GOT3 (cell line): ENCODE measurements at places on chromosomes 7 and 10.

DNA sequence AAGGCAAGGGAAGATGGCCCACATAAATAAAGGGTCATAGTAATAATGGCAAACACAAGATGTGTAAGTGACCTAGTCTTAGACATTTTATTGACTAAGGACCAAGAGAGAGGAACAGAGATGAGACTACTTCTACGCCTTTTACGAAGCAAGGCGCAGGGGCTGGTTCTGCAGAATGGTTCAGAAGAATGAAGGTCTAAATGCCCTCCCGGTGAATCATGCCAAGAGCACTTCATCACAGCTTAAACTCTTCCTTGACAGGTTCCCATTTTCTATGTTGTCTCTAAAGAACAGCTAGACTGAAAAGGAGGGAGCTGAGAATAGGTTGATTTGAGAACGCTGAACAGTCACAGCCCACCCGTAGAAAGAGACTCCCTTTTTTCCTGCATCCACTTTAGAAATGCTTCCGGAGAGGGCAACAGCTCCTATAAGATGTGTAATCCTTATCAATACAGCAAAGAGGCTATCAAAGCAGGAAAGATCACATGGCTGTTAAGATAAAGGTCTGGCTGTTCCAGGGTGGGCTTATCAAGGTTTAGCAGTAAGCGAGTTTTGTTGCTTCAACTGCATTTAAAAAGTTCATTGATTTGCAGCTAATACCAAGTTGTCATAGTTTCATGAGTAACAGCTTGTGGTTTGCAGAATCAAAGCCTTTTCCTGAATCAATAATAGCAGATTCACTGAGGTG is 93.4 kb upstream of the AUTS2 start:
- DNase-seq = no peak

DNA sequence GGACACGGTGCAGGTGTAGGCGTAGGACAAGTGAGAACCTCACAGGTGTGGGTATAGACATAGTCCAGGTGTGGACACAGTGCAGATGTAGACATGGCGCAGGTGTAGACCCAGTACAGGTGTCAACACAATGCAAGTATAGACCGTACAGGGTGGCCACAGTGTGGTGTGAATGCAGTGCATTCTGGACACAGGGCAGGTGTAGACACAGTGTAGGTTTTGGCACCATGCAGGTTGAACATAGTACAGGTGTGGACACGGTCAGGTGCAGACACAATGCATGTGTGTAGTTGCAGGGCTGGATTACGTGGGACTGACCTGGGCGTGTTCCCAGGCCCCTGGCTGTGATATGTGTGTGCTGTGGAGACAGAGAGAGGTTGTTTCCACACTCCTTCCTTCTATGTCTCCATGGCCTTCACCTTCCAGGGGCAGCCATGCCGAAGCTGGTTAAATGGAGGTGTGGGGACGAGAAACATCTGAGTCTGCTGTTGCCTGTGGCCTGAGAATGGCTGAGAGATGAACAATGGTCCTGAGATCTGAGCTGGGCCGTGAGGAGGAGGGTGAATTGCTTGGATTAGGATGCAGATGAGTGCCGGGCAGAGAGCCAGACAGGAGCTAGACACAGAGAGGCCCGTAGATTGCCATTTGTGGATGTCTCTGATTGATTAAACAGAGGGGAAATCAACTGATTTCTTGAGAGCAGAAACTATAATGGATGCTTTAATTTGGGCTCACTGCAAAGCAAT is 343.9 kb upstream of the SHH start:
- no peak for DNase-seq

GRCh38 chr10:48234295-48234694 is 40.2 kb downstream of the FRMPD2 start:
- no peak for DNase-seq

- no peak for DNase-seq
Measured at GRCh38 chr10:86964061-86964846, 4.0 kb upstream of the ADIRF start.

DNA sequence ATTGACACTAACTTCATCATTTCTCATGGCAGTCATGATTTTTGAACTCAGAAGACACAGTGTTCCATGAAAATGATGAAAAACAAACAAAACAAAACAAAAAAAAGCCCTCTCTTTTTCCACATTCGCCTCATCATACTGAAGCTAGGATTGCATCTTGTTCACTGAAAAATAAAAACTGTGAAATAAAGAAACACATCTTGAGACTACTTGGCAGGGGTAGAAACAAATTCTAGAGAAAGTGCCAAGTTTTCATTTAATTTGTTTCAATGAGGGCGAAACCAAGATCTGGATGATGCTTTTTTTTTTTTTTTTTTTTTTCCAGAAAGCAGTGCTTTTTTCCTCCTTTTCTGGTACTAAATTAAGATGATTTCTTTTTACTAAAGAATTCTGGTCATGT is 350.4 kb upstream of the ETV1 start:
- DNase-seq = no peak

DNA sequence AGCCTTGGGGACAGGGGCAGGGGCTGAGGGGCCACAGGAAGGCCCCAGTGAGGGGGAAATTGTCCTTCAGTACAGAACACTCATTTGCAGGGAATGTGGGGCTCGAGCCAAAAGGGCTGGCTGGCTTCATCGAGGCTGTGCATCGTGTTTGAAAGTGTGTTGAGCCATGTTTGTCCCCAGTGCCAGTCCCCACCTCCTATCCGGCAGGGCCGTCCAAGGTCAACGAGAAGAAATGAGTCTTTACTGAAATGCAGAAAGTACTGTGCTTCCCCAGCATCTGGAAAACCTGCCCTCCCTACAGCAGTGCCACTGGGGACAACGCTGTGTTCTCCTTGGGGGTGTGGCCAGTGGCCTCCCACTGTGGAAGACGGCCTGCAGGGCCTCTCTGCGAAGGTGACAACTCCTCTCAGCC is 214.1 kb downstream of the KLF6 start:
- no peak for DNase-seq

- DNase-seq = no peak
Measured at GRCh38 chr7:95264363-95264891, 59.9 kb downstream of the PON1 start.

GRCh38 chr7:39702133-39702532 is 78.8 kb downstream of the RALA start:
- no peak for DNase-seq

DNA sequence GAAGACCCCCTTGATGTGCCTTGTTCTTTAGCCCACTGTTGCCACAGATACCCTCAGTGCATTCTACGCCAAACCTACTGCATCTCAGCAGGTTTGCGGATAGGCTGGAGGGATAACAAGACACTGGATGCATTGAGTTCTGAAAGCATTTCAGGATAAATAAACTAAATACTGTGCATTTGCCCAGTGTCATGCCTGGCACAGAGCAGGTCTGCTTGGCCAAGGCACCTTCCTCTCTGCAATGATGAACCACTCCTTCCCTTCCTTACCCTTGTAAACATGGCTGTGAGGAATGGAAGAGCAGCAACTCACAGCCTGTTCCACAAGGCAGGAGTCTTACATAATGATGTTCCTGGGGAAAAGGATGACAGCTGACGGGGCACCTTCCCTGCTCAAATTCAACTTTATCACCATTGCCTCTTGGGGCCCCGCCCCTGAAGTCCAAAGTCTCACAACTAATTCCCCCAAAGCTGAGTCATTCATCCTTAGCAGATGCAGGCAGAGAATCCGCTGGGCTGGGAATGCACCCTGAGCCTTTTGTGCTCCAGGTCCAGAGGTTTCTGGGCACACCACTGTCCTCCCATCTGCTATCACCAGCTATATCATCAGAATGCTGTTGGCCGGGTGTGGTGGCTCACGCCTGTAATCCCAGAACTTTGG is 11.6 kb downstream of the DDX56 start:
- no peak for DNase-seq

GRCh38 chr7:30201921-30202320 is 67.1 kb downstream of the MTURN start:
- DNase-seq = no peak

DNA sequence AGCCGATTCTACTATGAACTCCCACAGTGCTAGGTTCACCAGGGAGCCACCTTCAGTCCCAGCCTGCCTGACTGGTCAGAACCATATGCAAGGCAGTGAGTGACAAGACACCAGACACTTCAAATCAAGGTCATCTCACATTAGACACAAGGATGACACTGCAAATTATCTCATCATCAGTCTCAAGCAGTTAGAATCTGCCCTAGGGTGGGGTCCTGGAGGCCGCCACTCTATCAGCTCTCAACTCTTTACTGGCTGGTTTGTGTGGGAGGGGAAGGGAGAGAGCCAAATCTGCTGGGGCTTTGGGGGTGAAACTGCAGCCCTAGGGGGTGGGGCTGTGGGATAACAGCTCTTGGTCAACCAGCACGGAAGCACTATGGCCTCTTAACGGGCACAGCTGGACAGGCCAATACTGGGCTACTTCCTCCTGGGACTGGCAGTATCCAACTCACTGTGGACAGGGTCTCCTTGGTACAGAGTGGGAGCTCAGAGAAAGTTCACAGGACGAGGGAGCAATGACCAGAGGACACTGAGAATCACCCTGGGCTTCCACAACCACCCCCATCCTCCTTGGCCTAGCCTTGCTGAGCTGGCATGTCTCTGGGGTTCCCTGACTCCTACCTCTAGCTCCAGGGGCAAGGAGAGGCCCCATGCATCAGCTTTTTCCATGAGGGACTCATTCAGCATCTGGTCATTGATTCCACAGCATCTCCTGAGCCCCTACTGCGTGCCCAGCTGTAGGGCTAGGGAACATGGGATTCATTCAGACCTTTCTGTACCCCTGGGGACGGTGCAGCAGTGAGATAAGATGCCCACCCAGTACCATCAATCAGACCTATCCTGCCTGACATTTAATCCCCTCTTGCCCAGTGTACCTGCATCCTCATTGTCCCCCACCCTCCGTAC is 5.4 kb downstream of the GPRIN2 start:
- no peak for DNase-seq

DNA sequence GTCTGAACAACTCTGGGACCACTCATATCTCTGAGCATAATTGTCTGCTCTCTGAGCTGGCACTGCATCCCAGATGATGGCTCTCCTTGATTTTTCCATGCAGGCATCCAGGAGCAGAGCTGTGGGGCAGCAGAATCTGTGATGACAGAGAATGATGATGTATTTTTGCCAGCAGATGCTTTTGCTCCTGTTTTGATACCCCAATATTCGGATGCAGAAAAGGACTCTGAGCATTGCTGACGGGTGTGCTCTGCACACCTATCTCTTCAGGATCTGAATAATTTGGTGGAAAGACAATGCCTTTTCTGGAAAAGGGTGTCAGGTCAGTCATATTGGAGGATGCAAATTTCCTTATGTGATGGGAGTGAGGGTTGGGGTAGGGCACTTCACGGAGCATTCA is 735.9 kb downstream of the KCNMA1 start:
- no peak for DNase-seq

DNA sequence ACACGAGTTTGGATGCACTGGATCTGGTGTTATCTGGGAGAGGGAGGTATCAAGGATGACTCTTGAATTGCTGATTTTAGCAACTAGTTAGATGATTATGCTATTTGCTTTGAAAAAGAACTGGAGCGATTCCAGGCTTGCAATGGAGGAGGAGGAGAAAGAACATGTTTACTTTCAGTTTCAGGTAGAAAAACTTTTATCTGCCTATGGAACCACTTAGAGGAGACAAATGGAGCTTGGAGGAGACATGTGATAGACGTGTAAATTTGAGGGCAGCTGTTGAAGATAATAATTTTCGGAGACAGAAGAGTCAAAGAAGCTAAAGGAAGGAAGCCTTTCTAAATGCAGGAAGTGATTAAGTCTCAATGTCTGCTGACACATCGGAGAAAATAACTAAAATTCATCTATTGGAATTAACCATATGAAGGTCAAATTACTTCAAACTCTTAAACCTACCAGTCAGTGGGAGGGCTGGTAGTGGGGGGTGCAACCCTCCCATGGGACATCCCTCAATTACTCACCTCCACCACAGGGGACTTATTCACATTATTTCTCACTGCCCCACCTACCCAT is 56.4 kb upstream of the GNAI1 start:
- no peak for DNase-seq

- DNase-seq = no peak
Measured at GRCh38 chr7:138668229-138668596, 32.9 kb downstream of the SVOPL start.

- no peak for DNase-seq
Measured at GRCh38 chr10:29703271-29703670, 68.5 kb upstream of the SVIL start.

GRCh38 chr7:137657476-137658189 is 189.1 kb downstream of the DGKI start:
- no peak for DNase-seq
